ENCODE measurements at places on chromosomes 7 and 10.

GRCh38 chr7:123051916-123052315 lies 56.4 kb upstream of the TAS2R16 start:
- no peak for DNase-seq

DNA sequence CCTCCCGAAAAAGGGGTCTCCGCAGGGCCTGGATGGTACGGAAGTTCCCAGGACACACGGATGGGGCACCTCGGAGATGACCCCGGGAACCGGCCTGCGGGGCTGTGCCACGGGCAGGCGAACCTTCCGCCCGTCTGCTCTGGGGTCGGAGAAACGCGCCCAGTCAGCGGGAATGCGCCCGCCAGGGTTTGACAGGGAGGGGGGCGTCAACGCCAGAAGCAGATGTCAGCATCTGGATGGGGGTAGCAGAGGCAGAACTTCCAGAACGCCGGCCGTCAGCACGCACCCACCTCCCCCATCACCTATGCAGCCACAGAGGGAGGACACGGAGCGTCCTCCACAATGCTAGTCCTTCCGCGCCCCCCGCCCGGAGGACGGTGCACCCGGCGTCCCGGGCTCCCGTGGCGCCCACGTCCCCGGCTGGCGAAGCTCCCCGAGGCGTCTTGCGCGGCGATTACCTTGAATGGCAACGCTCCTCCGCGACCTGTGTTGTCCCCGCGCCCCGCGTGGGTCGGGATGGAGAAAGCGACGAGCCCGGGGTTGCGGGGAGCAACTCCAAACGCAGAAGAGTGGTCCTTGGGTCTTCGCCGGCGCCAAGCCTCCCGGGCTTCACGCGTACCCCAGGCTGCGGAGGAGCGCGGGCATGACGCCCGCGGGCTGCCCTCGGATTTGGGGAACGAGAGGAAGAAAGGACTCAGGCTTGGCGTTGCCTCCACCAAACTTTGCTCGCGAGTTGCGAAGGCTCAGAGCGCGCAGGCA lies 561 bp downstream of the FGFR2 start:
- no peak for DNase-seq

DNA sequence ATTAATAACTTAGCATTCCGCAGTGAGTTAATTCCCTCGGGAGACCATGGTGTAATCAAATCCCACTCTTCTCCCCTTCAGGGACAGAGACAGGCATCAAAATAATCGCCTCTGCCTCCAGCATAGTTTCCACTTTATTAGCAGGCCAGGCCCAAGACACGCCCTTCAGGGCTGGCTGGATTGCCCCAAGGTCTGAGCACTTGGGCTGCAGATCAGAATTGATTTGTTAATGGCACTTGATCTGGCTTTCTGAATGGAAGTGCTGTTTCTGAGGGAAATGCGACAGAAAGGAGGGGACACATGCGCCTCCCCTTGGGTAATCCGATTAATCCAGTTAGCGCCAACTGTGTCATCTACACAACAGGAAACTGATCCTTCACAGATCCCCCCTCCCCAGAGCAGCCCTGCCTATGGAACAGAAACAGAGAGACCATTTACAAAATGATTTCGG lies 15.6 kb downstream of the CHAT start:
- DNase-seq = no peak

- DNase-seq = no peak
Observed at GRCh38 chr7:137920637-137921399, 74.0 kb upstream of the DGKI start.

GRCh38 chr10:101066896-101067355 lies 5.1 kb downstream of the KAZALD1 start:
- DNase-seq = peak; percentile 52

GRCh38 chr10:121406823-121407545 lies 191.3 kb downstream of the FGFR2 start:
- no peak for DNase-seq

DNA sequence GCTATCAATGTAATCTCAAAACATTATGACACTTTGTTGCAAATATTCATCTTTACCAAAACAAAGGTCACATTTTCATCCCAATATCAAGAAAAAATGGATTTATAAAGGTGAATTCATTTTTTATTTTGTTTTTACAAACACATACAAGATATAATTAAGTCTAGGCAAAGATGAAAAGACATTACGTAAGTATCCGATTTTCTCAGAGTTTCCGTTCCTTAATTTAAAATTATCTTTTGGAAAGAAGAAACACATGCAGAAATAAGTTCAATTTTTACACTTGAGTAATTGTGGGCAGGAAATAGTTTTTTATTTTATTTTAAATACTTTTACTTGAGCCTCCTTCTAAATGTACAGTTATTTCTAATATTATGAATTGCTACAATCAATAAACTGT lies 24.6 kb downstream of the RTKN2 start:
- DNase-seq = no peak

GRCh38 chr10:25130906-25131305 lies 43.9 kb upstream of the GPR158 start:
- no peak for DNase-seq

DNA sequence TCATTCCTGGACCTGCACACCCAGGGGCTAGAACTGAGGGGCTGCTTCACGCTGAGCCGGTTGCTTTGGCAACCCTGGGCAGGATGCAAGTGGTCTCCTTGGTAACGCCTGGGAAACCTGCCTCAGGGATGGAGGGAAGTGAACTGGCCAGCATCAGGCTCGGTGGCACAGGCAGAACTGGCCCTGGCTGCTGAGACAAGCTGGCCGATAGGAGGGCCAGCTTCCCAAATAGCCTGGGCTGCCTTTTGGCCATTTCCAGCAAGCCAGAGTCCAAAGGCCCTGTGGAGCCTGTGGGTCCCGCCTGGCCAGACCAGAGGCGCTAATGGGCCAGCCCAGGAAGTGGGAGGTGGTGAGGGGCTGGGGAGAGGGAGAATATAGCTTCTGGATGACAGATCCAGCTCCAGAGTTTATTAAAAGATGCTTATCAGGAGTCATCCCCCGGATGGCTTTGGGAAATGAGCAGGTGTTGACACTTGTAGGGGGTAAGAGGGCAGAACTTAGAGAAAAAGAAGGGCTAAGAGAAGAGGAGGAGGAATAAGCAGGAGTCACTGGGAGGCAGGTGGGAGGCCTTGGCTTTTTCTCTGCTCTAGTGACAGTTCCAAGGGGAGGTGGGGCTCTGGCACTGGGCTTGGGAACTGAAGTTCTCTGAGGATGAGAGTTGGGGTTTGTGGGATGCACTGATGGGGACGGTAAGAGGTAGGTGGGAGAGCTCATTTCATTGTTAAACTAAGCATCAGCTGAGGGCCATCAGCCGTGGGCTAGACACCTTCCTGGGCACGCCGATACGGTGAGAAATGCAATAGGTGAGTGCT lies 9.6 kb downstream of the NEURL1 start:
- DNase-seq = peak; percentile 91

GRCh38 chr10:7151538-7151937 lies 259.3 kb downstream of the SFMBT2 start:
- no peak for DNase-seq

DNA sequence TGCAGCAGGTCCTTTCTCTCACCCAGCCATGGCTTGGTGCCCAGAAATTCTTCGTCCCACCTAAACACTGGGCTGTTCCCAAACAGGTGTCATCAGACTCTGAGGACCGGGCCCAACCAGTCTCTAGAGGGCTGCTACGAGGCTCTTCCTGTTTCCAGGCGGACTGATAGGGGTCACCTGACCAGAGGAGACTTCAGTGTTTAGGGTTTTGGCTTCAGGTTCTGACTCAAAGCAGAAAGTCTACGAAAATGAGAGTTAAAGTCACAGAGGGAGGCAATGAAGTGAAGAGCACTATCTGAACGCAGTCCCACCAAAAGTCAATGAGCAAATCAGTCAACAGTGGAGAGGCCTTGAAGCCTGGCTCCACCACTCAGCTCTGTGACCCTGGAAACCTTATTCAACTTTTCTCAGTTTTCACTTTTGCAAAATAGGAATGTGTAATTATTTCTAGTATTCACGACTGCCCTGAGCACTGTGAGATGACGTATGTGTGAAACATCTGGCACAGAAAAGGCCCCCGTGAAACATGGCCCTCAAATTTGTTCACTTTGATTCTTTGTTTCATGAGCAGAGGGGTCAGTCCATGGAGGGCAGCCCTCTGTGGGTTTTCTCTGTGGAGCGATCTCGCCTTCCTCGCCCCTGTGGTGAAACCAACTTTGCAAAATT lies 189.9 kb upstream of the PDE1C start:
- no peak for DNase-seq

DNA sequence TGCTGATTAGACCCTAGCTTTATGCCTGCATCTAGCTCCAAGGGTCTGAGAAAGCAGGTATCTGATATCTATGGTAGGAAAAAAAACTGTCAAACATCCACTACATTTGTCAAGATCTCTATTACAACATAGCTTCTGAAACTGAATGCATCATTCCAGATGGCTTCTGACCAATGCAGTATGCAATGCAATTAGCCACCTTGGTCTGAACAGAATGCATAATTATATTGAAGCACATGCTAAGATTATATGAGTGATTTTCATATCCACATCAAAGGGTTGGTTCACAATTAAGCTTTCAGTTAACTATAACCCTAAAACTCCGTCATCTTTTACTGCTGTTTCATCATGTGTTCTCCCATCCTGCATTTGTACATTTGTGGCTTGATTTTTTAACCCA lies 271.4 kb downstream of the POLR1F start:
- DNase-seq = peak; percentile 17

DNA sequence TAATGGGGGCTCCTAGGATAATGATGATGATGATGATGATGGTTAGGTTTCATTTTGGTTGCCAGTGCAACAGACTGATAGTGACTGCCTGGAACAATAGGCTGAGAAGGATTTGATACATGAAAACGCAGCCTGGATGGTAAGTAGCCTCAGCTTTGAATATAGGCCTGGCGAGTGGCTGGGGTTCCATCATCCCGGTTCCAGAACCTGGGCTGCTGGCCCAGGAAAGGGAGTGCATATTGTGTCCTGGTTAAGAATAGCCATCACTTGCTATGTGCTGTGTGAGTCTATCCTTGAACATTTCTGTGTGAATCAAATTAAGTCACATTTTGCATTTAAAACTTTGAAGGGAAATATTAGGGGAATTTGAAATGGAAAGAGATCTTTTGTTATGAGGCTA lies 62.7 kb downstream of the SHH start:
- DNase-seq = no peak

DNA sequence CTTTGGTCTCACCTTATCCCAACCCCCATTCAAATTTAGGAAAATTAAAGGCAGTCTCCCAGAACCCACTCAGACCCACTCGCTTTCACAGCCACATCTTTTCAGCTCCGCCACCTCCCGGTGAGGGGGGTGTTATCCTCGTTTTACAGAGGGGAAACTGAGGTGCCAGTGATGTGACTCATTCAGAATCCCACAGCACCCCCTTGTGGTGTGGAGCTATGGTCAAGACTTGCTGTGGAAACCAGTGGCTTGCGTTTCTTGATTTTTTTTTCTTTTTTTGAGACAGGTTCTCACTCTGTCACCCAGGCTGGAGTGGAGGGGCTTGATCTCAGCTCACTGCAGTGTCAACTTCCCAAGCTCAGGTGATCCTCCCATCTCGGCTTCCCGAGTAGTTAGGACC lies 27.6 kb downstream of the SLC35G1 start:
- DNase-seq = peak; percentile 15
